NCI-H2081 treated with DMSO at 0.1 percent for 48 hours (cell line): ENCODE measurements at places on chromosomes 12 and 14.

DNA sequence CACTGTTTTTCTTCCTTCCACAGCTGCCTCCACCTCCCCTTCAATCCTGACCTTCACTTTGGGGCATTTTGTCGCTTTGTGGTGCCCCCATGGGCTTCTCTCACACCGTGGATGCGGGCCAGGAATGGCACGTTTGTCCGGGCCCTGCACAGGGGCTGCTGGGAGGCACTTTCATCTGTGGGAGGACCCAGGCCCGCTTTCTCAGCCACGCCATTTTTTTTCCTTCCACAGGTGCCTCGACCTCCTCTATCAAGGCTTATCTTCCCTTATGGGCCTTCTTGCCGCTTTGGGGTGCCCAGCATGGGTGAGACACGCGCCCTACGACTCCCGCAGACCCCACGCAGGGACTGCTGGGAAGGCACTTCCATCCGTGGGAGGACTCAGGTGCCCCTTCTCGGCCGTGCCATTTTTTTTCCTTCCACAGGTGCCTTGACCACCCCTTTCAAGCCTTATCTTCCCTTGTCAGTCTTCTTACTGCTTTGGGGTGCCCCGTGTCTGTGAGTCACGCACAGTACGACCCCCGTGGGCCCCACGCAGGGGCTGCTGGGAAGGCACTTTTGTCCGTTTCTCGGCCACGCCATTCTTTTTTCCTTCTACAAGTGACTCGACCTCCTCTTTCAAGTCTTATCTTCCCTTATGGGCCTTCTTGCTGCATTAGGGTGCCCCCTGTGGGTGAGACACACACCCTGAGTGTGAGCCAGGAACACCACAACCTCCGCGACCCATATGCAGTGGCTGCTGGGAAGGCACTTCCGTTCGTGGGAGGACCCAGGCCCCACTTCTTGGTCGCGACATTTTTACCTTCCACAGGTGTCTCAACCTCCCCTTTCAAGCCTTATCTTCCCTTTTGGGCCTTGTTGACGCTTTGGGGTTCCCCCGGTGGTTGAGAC lies 270.7 kb downstream of the ALG10 start:
- DNase-seq, result no peak

DNA sequence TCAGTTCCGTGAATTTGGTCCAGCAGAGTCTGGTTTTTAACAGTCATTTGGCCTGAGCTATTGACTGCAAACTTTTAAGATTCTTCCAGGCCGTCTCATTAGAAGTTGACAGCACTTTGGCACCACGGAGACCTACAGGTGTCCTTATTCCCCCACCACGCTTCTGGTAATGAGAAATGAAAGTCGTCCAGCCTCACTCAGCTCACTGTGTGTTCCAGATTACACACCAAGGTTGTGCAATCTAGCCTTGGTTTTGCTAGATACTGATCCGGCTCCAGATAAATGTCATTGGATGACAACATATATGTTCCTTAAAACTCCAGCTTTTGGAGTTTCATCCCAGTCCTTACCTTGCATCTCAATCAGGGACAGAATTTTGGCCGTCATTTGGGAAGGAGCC lies 210.4 kb downstream of the CHST11 start:
- no peak for DNase-seq

- no peak for DNase-seq
These were observed 90.7 kb downstream of the NINJ2 start for GRCh38 chr12:572532-572899.

- no peak for DNase-seq
These were observed 31.3 kb downstream of the ITPK1 start for GRCh38 chr14:93084402-93084801.

DNA sequence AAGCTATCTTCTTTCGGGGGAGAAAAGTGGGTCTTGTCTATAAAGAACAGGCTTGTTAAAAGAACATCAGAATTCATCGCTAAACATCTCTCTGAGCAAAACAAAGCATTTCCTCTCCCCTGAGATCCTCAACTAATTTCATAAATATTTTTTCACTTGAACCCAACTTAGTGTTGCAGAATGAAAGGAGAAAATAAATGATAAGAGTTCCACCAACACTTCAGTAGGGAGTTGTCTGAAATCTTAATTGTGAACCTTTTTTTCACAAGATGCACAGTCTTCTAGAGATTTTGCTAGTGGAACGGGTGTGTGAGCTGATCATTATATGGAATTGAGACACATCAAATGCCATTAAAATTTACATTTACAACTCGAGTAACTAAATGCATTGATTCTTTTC lies 1.3 kb upstream of the DAAM1 start:
- DNase-seq, result no peak

DNA sequence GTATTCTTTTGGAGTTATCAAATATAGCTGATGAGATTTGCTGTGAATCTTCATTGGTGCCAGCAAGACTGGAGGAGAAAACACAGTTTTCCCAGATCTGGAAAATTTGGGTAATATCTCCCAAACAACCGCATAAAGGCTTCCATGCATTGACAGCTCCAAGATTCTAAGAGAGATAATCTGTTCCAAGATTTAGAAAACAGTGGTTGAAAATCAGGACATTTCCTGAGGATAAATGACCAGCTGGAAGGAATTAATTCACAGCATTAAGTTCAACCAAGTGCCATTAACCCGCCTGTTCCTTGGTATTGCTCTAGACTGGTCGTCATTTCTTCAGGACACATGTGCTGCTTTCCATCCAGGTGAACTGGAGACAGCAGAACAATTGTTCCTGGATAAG lies 147.9 kb upstream of the PRICKLE1 start:
- no peak for DNase-seq

DNA sequence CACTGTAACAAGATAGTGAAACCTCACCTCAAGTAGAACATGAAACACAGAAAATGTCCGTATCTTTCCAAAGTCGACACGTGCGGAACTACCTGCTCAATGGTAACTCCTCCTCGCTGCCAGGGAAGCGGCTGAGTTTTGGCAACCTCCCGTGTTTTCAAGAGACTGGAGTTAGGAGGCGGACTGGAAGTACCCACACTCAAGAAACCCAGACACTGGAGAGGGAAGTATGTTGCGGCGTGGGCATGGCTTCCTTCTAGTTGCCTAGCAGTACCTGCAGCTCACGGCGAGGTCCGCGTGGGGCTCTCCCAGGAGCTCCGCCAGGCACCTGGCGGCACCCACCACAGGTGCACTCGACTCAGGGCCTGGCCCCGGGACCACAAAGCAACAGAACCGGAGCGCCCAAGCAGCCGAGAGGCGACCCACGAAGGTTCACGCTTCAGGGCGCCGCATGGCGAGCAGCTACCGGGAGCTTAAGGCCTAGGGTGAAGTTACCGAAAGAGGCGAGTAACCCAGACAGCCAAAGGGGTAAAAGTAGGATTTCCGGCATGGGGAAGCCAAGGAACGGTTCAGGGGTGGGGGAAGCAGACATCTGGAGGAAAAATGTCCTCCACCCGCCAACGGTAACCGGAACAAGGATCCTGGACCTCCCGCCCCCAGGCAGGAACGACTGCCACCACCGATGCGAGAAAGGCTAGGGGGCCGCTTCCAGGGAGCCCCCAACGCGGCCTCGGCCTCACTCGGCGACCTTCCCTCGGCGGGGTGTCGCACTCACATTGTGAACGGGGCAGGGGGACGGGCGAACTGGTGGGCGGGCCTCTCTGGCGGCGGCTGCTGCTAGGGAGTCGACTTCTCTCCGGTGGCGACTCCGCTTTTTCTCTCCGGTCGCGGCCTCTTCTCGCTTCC lies 608 bp downstream of the PTGES3 start:
- peak; percentile 9 for DNase-seq

DNA sequence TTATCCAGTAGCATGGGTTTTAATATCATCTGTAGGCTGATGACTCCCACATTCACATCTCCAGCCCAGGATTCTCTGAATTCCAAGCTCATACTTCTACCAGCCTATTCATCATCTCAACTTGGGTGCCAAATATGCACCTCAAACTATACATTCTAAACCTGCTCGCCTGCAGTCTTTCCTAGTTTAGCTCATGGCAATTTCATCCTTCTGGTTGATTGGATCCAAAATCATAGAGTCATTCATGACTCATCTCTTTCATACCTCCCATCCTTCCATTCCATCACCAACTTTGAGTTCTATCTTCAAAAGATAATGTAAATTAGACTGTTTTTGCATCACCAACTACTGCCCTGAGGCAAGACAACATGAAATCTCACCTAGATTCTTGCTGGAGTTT lies 99.7 kb upstream of the EGLN3 start:
- DNase-seq, result no peak

DNA sequence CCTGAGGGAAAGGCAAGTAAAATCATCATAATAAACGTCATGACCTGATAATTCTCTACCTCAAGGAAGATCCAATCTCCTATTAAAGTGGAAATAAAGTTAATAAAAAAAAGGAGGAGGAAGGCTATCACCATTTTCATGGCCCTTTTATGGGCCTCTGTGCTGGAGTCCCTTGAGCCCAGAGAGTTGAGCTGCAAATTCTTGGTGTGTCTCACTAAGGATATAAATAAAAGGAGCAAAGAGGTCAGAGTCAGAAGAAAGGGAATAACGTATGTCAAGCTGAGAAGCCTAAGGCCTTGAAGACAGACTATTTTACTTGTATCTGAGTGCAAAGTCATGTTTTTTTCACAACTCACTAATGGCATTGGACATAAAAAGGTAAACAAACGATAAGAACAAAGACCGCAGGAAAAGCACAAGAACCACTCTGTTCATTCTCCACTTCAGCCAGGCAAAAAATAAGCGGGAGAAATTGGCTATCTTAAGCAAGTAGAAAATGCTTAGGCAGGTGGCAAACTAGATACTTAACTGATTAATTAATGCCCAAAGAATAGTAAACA lies 12.0 kb upstream of the SMIM10L1 start:
- no peak for DNase-seq

GRCh38 chr12:76303365-76303764 lies 44.9 kb downstream of the BBS10 start:
- no peak for DNase-seq

DNA sequence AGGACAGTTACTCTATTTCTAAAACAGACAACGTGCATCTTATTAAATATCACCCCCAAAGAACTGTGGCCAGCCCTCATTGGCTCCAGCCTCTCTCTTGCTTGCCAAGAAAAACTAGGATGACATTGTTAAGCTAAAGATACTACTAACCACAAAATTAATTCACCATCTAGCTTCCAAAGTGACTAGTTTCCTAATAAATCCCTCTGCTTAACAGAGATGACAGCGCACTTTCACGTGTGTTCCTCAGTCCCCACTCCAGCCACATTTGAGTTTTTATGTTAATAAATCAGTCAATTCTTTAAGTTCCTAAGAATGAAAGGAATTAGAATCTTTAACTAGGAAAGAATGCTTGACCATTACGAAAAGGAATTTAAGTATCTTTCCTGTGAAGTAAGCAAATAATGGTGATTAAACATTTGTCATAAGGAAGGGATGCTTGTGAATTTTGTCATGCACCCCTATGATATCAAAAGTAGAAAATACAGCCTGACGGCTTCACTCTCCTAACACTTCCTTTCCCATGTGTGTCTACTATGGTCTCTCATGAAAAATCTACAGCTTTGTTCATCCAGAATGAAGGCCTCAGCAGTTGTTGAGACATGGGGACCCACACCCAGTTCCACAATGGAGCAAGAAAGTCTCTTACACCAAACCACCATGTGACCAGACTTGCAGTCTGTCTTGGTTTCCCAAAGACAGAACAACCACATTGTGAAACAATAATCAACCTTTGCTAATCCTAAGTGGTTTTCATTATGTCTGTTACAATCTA lies 8.1 kb downstream of the CORO1C start:
- no peak for DNase-seq

DNA sequence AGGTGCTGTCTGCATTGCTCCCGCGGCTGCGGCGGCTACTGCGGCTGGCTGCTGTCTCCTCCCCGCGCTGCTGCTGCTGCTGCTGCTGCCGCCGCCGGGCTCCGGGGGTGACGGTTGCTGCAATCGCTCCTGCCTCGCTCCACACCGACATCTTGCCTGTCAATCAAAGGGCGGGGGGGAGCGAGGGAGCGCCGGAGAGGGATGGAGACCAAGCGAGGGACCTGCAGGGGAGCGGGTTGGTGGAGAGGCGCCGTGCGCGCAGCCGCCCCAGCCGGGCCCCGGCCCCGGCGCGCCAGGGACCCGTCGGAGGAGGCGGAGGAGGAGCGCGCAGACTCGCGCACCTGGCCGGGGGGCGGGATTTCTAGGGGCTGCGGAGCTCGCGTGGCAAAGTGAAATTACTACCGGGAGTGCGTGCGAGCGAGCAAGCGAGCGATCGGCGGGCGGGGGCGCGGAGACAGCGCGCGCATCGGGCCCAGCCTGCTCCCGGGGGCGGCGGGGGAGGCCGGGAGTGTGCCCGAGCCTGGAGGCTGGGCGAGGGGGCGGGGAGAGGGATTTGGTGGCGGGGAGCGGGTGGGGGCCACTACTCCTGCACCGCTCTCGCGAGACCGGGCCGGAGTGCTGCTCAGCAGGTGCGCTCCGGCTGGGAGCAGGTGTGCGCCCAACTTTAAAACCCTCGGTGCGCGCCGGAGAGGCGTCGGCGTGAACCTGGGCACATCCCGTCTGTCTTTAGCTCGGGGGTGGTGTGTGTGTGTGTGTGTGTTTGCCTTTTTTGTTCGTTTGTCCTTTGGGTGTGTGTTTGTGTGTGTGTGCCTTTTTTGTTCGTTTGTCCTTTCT lies at the start of gene KSR2:
Gene KSR2, minus strand, starts transcription at position 165 of the 834 bp plus-strand sequence. CDS start 735 bp downstream, outside the sequence.
- peak; percentile 79 for DNase-seq

GRCh38 chr14:102363182-102363943 lies 622 bp downstream of the TECPR2 start:
- no peak for DNase-seq

DNA sequence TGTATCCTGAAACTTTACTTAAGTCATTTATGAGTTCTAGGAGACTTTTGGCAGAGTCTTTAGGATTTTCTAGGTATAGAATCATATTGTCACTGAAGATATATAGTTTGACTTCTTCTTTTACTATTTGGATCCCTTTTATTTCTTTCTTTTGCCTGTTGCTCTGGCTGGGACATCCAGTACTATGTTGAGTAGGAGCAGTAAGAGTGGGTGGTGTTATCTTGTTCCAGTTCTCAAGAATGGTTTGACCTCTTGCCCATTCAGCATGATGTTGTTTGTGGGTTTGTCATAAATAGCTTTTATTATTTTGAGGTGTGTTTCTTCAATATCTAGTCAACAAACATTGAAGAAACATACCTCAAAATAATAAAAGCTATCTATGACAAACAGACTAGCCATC lies 35.0 kb downstream of the LIN7A start:
- no peak for DNase-seq

DNA sequence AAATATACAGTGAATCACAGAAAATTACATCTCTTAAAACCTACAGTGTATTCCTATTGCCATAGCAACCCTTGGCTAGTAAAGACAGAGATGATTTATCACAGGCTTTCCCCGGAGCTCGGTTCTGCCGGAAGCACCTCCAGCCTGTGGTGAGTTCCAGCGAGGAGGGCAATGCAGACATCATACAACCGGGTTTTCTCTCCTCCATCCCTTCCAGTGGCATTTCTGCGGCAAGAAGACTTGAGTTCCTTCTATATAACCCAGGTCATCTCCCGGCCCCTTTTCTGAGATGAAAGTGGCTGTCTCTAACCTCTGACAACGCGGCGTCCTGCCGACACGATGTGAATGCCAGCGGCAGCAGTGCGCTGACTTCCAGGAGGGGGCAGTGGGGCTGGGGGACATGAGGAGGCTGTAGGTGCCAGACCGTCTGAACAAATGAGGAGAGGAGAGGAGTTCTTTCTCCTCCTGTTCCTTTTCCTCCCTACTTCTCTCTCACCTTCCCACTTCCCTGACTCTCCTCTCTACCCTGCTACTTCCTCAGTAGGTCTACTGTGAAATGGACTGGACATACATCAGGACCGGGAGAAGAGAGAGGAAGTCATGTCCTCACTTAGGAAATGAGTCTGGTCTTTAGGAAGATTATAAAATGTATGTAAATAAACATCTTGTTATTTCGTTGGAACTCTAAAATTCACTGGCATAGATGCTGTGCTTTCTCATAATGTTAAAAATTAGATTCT lies 68.6 kb upstream of the MAX start:
- DNase-seq, result no peak

GRCh38 chr14:71712478-71712877 lies 219.8 kb upstream of the RGS6 start:
- DNase-seq, result no peak
